ENCODE measurements at places on chromosomes 16 and 17.
A peak's percentile ranks its signal among the peaks of the same experiment; 100 is the strongest.

- DNase-seq, result no peak
Observed at GRCh38 chr16:15597822-15598647, 44.9 kb downstream of the MARF1 start.

DNA sequence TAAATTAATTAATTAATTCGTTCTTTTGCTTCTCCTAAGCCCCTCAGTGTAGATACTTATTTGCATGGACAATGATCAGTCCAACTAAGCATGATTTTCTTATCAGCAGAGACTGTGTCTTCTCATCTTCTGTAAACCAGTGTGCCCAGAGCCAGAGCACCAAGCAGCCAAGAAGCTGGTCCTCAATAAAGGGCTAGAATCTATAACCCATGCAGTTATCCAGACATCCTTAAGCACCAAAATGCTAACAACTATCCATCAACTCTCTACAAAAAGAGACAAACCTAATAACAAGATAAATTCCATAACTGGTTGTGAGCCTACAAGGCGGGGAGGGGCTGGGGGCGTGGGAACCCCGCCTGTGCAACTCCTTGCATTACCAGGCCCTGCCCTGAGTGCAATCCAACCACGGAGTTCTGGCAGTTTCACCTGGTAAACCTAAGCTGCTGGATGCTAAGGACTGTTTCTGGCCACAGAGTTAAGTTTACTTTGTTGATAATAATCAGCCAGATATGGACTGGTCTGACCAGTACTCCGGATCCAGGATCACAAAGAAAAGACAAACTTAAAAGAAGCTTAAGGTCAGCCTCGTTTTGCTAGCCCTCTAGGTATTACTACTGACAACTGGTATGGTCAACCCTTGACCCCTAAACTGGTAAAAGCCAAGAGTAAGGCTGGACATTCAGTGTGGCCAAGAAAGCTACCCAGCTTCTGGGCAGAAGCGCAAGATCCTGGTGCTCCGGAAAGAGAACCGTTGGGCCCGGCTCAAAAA is 51.5 kb downstream of the ZFHX3 start:
- DNase-seq, result no peak

DNA sequence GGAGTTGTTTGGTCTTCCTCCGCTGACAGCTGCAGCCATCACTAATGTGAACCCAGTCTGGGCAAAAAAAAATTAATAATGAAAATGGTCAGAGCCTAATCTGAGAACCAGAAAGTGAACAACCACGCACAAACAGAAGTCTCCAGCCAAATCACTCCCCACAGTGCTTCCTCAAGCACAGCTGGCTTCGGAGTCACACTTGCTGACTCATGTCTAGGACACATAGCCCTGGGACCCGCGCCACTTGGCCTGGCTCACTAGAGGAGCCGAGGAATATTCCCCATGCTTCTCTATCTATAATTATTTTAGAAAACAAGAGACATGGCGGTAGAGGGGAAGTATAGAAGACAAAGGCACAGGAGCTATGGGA is 109.1 kb downstream of the ZFHX3 start:
- peak; percentile 36 for DNase-seq

DNA sequence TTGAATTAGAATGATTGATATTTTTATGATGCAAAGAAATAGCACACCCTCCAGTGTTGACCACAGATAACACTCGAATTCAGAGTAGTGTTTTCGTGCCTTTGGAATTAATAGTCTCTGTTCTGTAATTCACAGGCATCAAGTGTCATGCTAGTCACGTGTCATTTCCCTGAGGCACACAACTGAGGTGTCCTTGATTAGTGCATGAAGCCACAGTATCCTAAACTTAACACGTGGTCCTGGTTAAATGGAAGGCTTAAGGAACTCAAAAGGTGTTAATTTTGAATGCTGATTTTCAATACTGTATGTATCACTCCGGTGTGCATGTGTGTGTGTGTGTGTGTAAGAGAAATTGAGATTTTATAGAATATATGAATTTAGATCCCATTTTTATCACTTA is 625.6 kb downstream of the TMEM114 start:
- no peak for DNase-seq

GRCh38 chr17:49344914-49345313 is 17.1 kb downstream of the ZNF652 start:
- no peak for DNase-seq

DNA sequence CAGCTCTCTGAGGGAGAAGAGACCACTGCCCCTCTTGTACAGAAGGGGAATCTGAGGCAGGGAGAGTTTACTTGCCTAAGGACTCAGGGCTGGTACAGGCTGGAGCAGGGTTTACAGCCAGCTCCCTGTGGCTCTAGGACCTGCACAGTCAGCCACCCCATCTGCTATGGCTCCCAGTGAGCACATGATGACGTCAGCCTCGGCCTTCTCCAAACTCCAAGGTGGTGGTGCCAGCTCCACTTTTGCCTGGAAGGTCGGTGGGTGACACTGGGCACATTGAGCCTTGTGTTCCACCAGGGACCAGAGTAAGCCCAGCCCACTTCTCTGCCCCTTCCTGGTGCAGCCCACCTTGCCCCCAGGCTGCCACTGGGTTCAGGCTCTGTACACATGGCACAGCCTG is 202.2 kb downstream of the ENGASE start:
- no peak for DNase-seq

GRCh38 chr16:56738221-56738620 is 8.3 kb downstream of the NUP93 start:
- DNase-seq, result no peak

DNA sequence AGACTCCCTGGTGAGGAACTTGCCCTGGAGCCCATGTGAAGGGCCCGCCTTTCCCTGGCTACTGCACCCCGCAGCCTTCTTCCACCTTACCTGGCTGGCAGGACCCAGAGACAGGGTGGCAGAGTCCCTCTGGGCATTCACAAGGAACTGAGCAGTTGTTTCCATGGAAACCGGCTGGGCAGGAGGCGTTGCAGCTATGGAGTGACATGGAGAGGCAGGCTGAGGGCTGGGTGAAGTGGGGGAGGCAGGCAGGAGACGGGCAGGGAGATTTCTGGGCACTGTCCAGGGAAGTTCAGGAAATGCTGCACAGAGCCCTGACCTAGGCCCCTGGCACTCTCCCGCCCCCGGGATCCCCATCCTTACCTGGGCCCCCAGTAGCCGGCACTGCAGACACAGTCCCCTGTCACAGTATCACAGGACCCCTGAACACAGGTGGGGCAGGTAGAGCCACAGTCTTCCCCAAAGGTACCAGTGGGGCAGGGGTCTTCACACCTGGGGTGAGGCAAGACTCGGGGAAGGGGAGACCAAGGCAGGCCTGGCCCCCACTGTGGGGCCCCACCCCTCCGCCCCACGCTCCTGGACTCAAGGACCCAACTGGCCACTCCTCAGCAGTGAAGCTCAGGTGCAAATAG is 5.9 kb downstream of the SCARF1 start:
- no peak for DNase-seq

- DNase-seq, result no peak
Observed at GRCh38 chr17:45688353-45688752, 95.8 kb upstream of the CRHR1 start.
